COR-L47 (cell line): ENCODE measurements at places on chromosomes 5 and 9.

DNA sequence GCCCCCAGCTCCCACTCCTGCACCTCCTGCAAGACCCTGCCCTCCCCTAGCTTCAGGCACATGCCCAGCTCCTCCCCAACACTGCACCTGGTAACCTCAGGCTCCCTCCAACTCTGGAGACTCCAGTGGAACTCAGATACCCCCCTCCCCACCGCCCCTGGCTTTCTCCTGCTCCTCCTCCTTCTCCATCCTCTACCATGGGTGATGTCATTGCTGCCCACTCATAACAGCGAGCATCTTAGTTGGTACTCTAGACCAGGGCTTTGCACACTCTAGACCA lies 24.7 kb upstream of the CNOT6 start:
- DNase-seq: no peak

DNA sequence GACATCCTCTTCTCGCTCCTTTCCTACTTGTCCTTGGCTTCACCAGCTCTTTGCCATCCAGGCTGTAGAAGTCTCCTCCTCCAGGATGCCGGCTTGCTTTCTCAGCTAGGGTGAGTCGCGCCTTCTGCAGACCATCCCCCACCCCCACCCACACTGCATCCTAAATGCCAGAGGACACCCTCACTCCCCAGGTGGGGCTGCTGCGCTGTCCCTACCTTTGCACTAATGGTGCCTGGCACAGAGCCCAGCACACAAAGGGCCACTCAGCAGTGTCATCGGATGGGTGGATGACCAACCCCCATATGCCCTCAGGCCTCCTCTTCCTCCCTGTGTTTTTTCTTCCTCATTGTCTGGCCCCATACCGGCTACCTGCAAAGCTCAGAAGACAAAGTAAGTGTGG lies 14.8 kb downstream of the IL9 start:
- DNase-seq: peak; percentile 23

DNA sequence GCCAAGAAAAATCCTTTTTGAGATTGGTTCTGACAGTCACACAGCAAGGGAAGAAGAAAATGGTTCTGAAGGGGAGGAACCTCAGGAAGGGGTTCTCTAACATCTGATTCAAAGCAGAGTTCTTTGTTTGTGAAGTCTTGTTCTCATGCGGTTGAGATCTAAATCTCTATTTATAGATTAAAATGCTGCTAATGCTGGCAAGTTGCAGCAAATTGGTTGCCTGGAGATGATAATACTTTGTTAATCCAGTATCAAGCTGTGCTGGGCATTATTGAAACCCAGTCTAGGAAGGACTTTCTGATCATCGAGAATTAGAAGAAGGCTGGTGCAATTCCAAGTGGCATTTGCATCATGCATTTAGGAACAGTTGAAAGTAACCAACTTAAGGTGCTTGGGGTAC lies 34.0 kb upstream of the SLC28A3 start:
- DNase-seq: no peak

DNA sequence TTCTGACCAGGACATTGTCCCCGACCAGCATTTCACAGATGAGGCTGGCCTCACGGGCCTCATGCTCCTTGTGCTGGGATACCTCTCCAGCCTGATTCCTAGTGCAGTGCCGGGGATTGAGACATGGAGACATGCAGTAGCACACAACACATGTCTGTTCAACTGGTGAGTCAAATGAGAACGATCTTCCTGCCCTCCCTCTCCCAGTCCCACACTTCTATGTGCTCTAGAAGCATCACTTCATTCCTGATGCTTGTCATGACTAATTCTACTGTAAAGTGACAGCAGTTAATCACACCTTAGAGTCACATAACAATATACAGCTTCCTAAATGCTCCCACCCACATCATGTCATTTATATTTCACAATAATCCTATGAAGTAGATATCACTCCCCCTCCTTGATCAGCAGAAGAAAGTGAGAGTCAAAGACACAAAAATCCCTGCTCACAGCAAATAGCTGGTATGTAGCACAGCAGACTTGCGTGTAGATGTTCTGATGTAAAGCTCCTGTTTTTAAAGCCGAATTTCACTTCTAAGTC lies 101.8 kb downstream of the CCDC192 start:
- no peak for DNase-seq

- no peak for DNase-seq
Measured at GRCh38 chr9:112764837-112765236, 14.3 kb downstream of the SNX30 start.

- DNase-seq: peak; percentile 87
Measured at GRCh38 chr5:135135530-135136226, 101.7 kb upstream of the PITX1 start.

DNA sequence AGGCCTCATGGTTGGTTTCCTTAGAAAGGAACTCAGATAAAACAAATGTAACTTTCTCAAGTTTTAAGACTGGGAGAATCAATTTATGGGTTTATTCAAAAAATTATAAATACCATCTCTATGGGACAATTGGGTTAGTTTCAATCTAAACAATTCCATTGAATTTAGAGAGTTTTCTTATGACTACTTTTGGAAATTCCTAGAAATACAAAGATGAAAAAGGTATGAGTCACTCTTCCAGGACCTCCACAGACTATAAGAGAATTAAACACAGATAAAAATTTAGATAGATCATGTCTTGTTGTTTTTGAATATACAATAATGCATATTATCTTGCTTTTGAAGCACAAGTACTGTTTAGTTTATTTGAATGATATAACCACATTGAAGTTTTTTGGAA lies 188.7 kb downstream of the CHSY3 start:
- no peak for DNase-seq

GRCh38 chr5:39608024-39608423 lies 183.2 kb upstream of the DAB2 start:
- no peak for DNase-seq

DNA sequence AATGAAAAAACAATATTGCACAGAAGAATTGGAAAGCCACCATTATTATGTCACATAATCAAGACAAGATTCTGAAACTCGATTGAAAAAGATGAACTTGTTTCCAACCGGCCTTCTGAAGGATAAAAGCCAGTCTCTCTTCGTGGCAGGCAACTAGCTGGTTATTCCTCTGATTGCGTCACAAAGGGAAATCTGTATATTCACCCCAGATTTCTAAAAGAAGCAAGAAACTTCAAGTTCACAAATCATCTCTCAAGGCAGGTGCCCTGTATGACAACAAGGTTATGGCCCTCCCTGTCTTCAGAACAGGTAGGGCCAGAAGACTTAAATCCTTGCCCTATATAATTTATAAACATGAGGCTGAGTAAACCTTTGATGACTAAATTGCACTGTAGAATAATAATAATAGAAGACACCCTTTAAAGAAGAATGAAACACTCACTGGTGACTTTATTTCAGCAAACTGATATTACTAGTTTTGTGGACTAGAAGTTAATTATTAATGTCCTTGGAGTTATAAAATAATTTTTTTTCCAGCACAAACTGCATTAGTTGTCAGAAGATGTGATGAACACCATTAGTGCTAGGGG lies 2.9 kb upstream of the KLF4 start:
- no peak for DNase-seq

DNA sequence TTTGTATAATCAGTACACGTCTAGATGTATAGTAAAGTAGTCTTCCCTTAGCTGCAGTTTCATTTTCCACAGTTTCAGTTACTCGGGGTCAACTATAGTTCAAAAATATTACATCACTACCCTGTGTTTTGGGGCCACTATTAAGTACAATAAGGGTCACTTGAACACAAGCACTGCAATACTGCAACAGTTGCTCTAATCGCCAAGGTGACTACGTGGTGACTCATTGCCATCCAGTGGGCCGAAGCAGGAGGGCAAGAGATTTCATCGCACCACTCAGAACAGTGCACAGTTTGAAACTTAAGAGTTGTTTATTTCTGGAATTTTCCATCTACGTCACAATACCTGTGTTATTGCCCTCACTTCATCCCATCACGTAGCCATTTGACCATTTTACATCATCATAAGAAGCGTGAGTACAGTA lies at the start of gene ARL14EPL:
Gene ARL14EPL, plus strand, starts transcription at position 379 of the 424 bp plus-strand sequence. CDS start 18,994 bp downstream, outside the sequence.
- DNase-seq: peak; percentile 22

GRCh38 chr5:132446621-132447020 lies 44.0 kb downstream of the IRF1 start:
- DNase-seq: no peak

DNA sequence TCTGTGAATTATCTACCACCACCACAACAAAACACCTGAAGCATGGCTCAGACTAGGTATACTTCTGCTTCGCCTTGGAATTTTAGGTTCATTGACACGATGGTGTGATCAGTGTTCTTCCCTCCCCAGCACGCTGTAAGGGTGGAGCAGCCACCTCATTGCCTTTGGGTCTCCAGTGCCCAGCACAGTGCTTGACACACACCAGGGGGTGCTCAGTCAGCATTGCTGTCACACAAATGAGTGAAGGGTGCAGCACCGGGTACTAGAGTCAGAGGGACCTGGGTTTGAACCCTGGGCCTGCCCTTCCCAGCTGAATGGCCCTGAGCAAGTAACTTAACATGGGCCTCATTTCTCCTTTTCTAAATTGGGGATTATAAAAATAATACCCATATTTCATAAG lies 9.9 kb upstream of the ANGPTL2 start:
- DNase-seq: no peak

DNA sequence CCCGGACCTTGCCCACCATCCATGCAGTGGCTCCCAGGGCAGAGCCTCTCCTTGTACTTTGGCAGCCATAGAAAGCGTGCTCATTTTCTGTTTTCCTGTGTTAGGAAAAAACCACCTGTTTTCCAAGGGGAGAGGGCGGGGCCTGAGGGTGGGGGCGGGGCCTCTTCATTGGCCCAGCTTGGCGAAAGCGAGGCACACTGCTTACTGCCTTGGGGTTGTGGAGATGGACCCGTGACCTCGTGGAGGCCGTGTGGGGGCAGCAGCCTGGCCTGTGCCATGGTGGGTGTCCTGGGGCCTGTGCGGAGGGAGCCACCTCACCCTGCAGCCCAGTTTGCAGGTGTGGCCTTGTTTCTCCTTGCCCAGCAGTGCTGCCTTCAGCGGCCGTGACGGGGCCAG lies 4.4 kb upstream of the TOR4A start:
- DNase-seq: no peak

DNA sequence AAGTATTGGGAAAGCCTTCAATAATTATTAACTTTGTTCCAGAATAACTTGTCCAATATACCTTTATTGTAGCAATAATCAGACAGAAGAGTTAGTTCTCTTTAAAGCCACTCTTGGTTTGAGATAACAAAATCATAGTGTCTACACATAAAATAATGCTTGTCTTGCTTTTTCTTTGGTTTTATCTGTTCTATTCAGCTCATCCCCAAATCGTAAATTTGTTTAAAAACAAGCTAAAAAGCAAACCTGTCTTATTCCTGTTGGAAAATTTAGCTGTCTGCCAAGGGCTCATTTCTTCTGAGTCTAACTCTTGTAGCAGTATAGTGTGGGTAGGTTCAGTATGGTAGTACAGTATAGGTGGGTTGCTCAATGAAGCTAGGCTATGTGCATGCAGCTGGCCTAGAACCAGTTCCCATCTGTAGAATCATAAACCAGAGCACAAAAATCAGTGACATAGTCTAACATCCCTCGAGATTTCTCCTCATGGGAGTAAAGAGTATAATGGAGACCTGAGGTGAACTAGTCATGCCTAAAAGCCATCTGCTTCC lies 17.9 kb upstream of the APBA1 start:
- DNase-seq: no peak

DNA sequence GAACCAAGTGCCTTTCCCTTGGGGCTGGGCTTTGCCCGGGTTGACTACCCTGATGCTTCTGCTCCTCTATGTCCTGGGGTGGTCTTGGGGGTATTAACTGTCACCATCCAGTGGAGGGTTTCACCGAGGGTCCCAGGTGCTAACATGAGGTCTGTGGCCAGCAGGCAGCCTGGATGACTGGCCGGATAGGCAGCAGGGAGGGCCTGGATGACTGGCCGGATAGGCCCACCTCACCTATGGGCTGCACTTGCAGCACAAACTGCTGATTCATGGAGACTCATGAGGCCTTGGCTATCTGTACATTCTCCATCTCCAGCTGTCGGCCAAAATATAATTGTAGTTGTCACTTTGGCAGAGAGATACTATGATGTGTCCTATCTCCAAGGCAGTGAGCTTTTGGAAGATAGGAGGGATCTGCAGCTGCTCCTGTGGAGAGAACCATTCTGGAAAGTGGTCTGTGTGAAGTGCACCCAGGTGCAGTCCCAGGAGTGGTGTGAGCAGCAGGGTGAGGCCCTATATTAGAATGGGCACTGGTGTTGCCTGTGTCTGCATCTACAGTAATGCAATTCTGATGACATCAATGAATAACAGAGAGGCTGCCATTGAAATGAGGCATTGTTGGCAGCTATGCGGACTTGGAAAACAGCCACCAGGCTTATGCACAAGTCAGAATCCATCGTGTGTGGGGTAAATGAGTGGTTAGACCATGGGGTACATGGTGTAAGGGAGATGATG lies 26.3 kb upstream of the CDKN2AIPNL start:
- no peak for DNase-seq

DNA sequence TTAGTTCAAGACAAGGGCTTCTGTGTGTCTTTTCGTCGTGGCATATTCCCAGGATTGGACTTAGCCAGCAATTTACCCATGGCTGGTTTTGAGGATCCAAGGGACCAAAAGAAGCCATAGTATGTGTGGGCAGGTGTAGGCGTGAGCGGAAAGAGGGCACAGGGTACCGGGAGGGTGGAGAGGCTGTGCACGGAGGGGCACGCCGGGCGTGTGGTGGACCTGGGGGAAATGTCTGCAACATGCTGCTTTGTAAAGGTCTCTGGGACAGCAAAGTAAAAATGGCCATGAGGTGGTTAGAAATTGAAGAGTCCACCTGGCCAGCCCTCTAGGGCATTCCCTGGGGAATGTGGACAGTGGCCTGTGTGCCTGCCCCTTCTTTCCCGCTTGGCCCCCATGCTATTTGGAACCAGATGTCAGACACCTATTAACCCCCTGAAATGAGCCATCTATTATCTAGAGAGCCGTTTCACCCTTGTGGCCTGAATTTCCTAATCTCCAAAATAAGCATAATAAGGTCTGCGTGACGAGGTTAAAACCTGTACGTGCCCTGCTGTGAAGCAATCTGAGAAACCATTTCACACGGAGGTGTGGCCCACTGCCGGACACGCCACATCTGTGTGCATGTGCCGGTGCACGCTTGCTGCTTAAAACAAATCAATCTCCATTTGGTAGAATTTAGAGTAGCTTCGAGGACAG lies 5.1 kb downstream of the FLT4 start:
- no peak for DNase-seq

DNA sequence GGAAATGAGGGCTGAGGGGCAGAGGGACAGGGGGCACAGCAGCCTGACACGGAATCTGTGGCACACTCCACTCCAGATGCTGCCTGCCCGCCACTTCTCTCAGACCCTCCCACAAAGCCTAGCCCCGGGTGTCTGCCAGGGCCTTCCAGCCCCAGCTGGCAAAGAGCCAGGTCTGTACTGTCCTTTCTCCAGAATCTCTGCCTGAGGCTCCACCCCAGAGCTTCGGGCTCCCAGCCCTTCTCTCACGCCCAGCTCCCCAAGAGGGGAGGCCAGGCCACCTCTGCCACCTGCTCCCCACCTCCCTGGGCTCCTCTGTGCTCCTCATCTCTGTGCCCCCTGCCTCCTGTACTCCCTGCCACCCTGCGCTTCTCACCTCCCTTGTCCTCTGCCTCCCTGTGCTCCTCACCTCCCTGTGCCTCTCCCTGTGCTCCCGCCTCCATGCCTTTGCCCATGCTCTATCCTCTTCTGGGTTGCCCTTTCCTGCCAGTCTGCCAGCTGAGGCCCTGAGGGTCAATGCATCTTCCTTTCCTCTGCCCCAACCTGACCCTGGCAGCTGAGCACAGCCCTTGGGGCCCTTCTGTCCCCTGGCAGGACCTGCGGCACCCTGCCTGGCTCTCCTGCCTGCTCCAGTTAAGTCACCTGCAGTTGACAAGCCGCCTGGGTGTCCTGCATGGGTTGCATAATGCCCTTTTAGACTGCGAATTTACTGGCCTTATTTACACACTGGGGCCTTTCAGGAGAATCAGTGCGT lies 36.4 kb downstream of the RASGEF1C start:
- DNase-seq: peak; percentile 79
